ENCODE measurements at places on chromosomes 16 and 17.

DNA sequence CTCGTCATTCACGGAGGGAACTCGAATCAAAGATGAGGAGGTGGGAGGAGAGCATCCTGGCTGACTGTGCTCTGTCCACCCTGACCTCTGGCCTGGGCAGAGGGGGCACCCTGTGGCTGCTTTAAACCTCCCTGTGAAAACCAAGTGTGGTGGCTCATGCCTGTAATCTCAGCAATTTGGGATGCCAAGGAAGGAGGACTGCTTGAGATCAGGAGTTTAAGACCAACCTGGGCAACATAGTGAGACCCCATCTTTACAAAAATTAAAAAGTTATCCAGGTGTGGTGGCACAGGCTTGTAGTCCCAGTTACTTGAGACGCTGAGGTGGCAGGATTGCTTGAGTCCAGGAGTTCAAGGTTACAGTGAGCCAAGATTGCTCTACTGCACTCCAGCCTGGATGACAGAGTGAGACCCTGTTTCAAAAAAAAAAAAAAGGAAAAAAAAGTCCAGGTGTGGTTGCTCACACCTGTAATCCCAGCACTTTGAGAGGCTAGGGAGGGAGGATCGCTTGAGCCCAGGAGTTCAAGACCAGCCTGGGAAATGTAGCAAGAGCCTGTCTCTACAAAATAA lies 5.8 kb upstream of the CDK3 start:
- H3K27me3 ChIP-seq, result no peaks in the 10 kb centered on the region
- DNase-seq, result no peak
- H3K36me3 ChIP-seq, result no peaks in the 10 kb centered on the region
- 0 out of 2 replicates have a peak, but pooled peaks cover 3% of the 10 kb centered on the region for H3K4me1 ChIP-seq
- H3K4me3 ChIP-seq, result no peak overlapping the region
- no peak overlapping the region for H3K27ac ChIP-seq

DNA sequence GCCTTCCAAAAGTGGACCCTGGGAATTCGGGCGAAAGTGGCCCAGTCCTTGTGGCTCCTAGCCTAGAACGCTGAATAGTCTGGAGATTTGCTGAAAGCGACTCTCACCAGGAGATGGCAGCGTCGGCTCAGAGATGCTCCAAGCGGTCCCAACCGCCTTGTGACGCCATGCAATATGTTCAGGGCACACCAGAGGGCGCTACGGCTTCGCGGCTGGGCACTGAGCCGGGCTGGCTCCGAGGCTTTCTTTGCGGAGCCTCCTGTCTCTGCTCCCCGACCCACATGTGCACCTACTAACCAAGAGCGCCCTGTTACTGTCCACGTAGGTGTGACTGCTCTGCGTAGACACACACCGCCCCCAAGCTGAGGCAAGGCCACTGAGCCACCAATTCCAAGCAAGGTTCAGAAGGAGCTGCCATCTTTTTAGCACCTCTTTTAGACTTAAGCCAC lies 36.9 kb downstream of the SYCE1L start:
- H3K36me3 ChIP-seq, result no peaks in the 10 kb centered on the region
- H3K4me1 ChIP-seq, result peaks cover 13% of the 10 kb centered on the region
- no peaks in the 10 kb centered on the region for H3K27me3 ChIP-seq
- peak overlapping the region; percentile 86 for H3K27ac ChIP-seq
- peak overlapping the region; percentile 26 for H3K4me3 ChIP-seq

- DNase-seq, result no peak
- H3K27me3 ChIP-seq, result no peaks in the 10 kb centered on the region
- H3K4me1 ChIP-seq, result no peaks in the 10 kb centered on the region
- H3K4me3 ChIP-seq, result no peak overlapping the region
- no peak overlapping the region for H3K27ac ChIP-seq
Measured at GRCh38 chr17:16877099-16877498, 94.8 kb downstream of the TNFRSF13B start.

GRCh38 chr17:10032118-10032852 lies 127.2 kb upstream of the RCVRN start:
- H3K4me3 ChIP-seq, result no peak overlapping the region
- H3K27ac ChIP-seq, result no peak overlapping the region
- DNase-seq, result no peak
- H3K27me3 ChIP-seq, result no peaks in the 10 kb centered on the region

GRCh38 chr17:73182616-73183310 lies 10.1 kb upstream of the COG1 start:
- H3K27me3 ChIP-seq, result no peaks in the 10 kb centered on the region
- H3K4me1 ChIP-seq, result no peaks in the 10 kb centered on the region
- H3K36me3 ChIP-seq, result no peaks in the 10 kb centered on the region
- no peak for DNase-seq

- no peak overlapping the region for H3K27ac ChIP-seq
- DNase-seq, result no peak
Measured at GRCh38 chr17:51820252-51820651, 338.3 kb downstream of the CA10 start.

GRCh38 chr17:20703781-20704180 lies 124.3 kb downstream of the CDRT15L2 start:
- H3K27ac ChIP-seq, result no peak overlapping the region
- no peaks in the 10 kb centered on the region for H3K27me3 ChIP-seq
- H3K36me3 ChIP-seq, result no peaks in the 10 kb centered on the region
- no peak for DNase-seq

- DNase-seq, result no peak
- H3K4me3 ChIP-seq, result no peak overlapping the region
- H3K27me3 ChIP-seq, result no peaks in the 10 kb centered on the region
- H3K36me3 ChIP-seq, result no peaks in the 10 kb centered on the region
- H3K4me1 ChIP-seq, result no peaks in the 10 kb centered on the region
- H3K27ac ChIP-seq, result no peak overlapping the region
Measured at GRCh38 chr16:60720060-60720459, 1316.2 kb downstream of the CDH8 start.

DNA sequence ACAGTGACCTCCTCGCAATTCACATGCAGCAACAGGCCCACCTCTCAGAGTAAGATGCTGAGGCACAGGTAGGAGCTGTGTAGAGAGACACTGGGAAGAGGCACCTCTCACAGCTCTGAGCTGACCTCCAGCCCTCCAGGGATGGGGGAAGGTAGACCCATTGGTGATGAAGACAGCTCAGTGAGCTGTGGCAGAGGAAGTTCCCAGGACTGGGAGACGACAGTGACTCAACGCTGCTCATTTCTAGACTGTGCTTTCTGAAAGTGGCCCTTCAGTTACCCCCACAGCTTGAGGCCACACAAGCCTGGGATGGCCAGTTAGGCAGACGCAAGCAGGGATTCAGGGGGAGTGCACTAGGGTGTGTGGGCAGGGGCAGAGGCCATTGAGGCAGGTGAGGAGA lies 2073.2 kb downstream of the TP53TG3F start:
- no peaks in the 10 kb centered on the region for H3K36me3 ChIP-seq
- no peaks in the 10 kb centered on the region for H3K4me1 ChIP-seq
- H3K4me3 ChIP-seq, result no peak overlapping the region
- DNase-seq, result no peak
- H3K27ac ChIP-seq, result no peak overlapping the region

GRCh38 chr17:19502517-19502916 lies 31.1 kb upstream of the SLC47A1 start:
- no peak overlapping the region for H3K27ac ChIP-seq
- no peaks in the 10 kb centered on the region for H3K27me3 ChIP-seq
- DNase-seq, result no peak
- H3K36me3 ChIP-seq, result no peaks in the 10 kb centered on the region
- H3K4me3 ChIP-seq, result no peak overlapping the region

DNA sequence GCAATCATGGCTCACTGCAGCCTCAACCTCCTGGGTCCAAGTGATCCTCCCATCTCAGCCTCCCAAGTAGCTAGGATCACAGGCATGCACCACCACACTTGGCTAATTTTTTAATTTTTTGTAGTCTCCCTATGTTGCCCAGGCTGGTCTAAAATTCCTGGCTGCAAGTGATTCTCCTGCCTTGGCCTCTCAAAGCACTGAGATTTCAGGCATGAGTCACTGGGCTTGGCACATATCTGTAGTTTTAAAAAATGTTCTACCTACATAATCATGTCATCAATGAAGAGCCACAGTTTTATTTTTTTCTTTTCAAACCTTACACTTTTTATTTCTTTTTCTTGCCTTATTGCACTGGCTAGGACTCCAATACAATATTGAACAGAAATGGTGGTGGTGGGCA lies 33.1 kb upstream of the COL1A1 start:
- no peak overlapping the region for H3K4me3 ChIP-seq
- H3K27ac ChIP-seq, result no peak overlapping the region
- no peaks in the 10 kb centered on the region for H3K4me1 ChIP-seq
- peaks cover 3% of the 10 kb centered on the region for H3K27me3 ChIP-seq
